ENCODE measurements at places on chromosomes 2 and 18. TPM values are rescaled to one million over a fixed set of nuclear protein-coding genes. Genes with fewer than 3 reads are reported as not detected.

Gene GAL3ST2
- total RNA-seq: 0.15 TPM

Gene LHCGR
- total RNA-seq: not detected

Gene PXDN
- 12.3 TPM for total RNA-seq

Gene WDPCP
- total RNA-seq: 4.0 TPM

Gene SLC9A2
- 3.3 TPM for total RNA-seq

Data from A549 treated with dexamethasone at 1 μM for 4 hours (cell line).